SK-N-MC (cell line): ENCODE measurements at places on chromosomes 4 and X.

GRCh38 chr4:152197211-152197610 is 338.7 kb downstream of the FBXW7 start:
- no peak for DNase-seq

GRCh38 chr4:112817933-112818593 is 181.1 kb downstream of the LARP7 start:
- DNase-seq: no peak

DNA sequence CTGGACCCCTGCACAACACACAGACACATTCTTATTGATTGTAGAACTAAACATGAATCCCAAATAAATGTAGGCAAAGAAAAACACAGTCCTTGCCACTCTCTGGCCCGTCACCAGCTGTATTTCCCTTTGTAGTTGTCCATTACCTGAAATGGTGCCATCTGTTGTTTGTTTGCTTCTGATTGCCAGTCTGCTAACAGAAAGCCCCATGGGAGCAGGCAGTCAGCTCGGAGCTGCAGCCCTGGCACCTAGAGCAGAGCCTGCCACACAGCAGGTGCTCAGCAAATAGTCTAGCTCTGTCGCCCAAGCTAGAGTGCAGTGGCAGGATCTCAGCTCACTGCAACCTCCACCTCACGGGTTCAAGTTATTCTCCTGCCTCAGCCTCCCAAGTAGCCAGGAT is 28.9 kb downstream of the CPLX1 start:
- no peak for DNase-seq

DNA sequence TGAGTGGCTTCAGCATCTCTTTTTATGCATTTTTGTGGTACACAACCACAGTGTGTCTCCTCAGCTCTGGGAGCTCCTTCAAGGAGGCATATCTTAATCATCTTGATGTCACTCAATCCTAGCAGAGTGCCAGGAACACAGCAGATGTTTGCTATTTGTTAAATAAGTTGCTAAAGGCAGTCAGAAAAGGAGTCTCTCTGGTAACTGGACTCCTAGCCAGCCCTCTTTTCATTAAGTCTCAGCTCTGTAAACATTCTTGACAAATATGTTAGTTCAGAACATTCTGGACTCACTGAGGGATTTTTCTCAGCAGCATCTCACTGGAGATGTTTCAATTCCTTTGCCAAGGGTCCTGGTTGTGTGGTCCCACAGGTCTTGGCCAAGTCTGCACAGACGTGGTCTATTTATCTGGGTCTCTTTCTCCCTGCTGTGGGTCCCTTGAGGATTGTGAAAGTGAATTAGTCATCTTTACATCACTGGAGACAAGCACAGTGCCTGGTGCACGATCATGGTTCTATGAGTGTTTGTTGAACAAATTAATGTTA is 20.3 kb upstream of the FAM9C start:
- DNase-seq: no peak

- no peak for DNase-seq
These were observed 288.7 kb upstream of the CTSO start for GRCh38 chr4:156242390-156242789.

DNA sequence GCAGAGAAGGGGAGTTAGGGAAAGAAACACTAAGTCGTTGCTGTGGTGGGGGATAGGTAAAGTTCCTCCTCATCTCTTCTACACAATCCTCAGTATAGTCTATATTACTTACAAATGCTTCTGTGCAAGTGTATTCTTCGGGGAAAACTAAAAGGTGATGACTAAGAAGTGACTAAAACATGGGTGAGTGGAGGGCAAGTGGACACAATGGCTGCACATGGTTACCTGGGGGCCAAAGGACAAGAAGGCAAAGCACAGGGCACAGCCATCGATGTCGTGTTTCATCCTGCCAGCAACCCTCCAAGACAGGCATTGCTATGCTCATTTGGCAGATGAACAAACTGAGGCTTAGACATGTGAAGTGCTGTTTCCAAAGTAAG is 35.5 kb upstream of the CCKAR start:
- no peak for DNase-seq

DNA sequence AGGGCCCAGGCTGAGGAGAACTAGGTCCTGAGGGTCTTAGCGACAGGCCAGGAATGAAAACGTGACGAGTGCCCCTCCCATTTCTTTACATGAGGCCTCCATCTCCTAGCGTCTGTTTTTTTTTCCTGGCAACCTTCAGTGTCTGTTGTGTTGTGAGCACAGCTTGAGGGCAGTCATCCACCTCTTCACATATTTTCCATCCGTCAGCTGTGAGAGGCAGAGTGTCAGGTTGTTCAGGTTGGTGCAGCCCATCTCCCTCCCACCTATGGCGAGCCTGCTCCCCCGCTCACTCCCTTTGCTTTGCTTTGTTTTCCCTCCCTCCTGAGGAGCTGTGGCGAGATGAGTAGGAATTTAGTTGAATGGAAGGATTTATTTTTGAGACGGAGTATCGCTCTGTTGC is 51.7 kb upstream of the CHRNA9 start:
- DNase-seq: no peak

GRCh38 chr4:86730310-86730709 is 118.9 kb downstream of the SLC10A6 start:
- DNase-seq: no peak

- peak; percentile 89 for DNase-seq
These were observed 195.9 kb upstream of the LDB2 start for GRCh38 chr4:17094159-17094875.

DNA sequence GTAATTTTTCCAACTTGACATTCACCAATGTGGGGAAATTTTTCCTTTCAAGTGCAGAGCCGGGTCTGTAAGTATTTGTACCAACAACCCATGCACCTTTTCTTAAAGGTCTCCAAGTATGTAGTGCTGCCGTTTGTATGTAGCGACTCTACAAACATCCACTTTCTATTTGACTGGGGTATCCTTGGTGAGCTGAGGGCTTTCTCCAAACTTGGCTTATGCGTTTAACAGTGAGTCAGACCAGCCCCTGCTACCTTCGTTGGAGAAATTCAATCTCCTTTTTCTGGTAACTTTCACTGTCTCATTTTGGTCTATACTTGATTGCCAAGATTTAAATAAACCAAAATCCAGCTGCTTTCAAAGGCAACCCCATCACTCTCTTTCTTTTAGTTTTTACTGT is 34.9 kb downstream of the MGST2 start:
- no peak for DNase-seq

DNA sequence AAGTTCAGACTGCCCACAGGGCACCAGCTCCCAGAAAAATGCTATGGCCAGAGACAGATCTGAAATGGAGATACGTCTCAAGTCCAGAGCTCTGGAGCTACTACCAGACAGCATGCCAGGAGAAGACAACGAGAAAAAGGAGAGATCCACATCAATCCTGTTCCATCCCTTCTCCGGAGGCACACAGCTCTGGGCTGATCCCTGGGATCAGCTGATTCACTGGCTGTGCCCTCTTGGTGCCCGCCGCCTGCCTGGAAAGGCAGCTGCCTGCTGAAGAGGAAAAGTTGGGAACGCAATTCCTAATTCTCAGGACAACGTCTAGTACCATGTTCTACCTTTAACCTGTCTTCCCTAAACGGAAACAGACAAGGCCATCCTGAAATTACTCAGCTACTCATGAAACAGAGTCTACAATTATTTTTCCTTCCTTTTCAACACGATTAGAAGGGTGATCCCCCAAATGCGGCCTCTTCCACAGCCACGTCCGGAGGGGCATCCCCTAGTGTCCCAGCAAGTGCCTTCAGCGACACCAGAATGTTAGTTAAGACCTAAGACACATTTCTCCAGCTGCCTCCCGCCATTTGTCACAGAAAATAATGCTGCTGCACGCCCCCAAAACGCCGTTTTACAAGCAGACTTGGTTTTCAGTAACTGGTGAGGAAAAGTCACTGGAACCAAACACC is 2.4 kb downstream of the ZFYVE28 start:
- DNase-seq: no peak
